CD4-positive, alpha-beta T cell treated with Interleukin-1 beta for 1 hour (primary cell): ENCODE measurements at places on chromosomes 2 and 18.

GRCh38 chr2:152395572-152395971 is 60.6 kb downstream of the FMNL2 start:
- no peak for DNase-seq

- no peak for DNase-seq
These were observed 200.2 kb downstream of the ANKRD30B start for GRCh38 chr18:14948163-14948540.

DNA sequence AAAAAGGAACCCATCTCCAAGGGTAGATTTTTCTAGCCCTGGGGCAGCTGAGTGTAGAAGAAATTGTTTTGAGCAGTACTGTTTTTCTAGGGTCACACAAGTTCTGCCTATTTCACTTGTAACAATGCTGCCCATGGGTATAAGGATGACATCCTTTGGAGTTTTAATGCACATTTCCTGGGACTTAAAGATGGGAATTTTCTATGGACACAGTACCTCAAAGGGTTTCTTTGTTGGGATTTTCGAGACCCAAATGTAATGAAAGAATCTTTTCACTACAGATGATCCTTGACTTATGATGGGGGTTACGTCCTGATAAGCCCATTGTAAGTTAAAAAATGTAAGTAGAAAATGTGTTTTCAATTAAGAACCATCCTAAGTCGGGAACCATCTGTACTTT is 31.8 kb downstream of the CDC42EP3 start:
- DNase-seq, result no peak

GRCh38 chr2:47916412-47916811 is 10.1 kb upstream of the FBXO11 start:
- DNase-seq, result no peak

- no peak for DNase-seq
These were observed 35.6 kb upstream of the FOSL2 start for GRCh38 chr2:28357055-28357454.

DNA sequence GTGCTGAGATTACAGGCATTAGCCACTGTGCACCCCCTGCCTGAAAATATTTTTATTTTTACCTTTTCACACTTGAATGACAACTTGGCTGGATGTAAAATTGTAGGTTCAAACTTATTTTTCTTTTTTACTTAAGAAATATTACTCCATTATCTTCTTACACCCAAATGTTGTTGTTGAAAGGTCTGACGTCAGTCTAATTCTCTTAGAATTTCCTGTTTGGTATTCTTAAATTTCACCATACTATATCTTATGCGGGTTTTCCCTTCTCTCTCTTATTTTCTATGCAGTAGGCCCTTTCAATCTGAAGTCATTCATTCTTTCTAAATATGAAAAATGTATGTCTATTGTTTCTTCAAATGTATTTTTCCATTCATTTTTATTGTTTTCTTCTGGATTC is 29.1 kb upstream of the RAB11FIP5 start:
- no peak for DNase-seq

DNA sequence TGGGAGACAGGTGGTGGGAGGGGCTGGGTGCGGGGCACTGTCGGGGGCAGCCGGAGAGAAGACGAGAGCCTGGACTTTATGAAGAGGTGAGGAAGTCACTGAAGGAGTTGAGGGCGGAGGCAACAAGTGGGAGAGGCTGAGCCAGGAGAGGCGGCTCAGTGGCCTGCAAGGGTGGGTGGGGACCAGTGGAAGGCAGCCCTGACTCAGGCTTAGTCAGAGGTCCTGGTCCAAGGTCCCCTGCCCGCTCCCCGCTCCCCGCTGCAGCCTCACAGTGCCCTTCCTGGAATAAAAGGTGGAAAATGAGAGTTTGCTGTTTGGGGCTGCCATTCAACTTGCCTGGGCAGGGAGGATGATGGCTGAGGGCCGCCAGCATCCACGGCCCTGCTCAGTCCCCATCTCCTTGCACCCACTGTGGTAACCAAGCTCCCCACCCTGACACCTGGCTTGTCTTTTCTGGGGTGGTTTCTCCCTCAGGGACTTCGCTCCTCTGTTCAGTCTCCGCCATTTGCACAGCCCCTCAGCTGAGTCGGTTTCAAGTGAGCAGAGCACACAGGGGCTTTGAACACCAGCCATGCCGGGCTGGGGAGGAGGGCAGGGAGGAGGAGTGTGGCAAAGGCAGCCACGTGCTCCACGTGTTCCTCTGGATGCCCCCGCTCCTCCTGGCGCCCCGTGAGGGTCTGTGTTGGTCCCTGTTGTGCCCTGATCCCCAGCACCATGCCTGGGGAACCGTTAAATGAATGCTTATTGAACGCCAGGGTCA is 13.7 kb upstream of the RALB start:
- DNase-seq, result no peak

- DNase-seq, result no peak
These were observed 70.1 kb downstream of the QPCT start for GRCh38 chr2:37414470-37414949.

DNA sequence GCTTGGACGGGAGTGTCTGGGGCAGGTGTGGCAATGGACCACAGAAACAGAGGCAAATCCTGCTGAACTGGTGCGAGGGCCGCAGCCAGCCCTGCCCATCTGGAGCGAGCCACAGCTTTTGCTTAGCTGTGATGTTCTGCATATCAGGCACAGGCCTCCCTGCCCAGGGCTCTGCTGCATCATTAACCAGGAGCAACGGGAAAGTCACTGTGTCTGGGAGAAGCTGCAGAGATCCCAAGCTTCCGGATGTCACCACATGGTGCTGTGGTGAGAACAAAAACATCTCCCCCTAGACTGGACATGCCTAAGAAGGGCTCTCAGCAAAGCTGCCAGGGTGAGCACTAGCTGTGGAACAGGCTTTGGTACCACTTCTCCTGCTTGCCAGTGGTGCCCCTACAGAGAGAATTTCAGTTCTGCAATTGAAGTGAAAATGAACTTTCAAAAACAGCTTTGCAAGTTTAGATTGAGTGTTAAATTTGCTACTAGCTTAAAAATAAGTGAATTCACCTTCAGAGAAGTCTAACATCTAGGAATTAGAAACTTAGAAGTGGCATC is 172.9 kb upstream of the MYT1L start:
- DNase-seq, result no peak

DNA sequence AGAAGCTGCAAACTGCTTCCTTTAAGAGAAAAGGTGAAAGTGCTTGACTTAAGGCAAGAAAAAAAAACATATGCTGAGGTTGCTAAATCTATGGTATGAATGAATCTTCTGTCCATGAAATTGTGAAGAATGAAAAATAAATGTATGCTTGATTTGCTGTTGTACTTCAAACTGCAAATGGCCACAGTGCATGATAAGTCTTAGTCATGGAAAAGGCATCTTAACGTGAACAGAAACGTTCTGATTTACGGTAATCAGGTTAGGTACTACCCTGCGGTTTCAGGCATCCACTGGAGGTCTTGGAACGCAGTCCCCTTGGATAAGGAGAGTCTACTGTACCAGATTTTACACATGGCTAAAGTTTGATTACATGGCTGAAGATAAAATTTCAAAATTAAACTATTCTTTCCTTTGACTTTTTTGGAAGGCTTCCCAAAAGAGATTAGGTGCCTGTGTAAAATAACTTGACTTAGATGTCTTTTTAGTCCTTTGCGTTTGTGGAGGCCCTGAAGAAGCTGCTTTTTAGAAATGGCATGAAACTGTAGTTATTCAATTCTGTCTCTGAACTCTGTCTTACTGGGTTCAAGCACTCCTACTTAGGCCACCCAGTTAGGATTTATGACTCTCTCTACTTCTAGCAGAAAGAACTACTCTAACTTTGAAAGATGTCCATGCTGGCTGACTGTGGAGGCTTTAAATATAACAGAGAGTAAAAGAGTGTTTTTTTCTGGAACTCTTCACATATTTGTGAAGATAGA is 35.9 kb upstream of the SCN9A start:
- DNase-seq, result no peak

- no peak for DNase-seq
These were observed 176.8 kb downstream of the ZEB2 start for GRCh38 chr2:144343145-144343544.

DNA sequence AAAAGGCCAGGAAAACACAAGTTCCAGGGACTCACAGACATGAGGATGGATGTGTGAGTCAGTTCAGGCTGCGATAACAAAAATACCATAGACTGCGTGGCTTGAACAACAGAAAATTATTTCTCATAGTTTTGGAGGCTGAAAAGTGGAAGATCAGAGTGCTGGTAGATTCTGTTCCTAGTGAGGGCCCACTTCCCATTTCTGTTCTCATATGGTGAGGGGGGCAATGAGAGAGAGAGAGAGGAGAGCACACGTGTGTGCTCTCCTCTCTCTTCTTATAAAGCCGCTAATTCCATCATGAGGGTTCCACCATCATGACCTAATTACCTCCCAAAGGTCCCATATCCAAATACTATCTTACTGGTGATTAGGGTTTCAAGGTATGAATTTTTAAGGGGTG is 23.0 kb downstream of the KLHL14 start:
- no peak for DNase-seq

- DNase-seq, result no peak
These were observed 25.4 kb downstream of the SMC6 start for GRCh38 chr2:17728210-17728609.

- DNase-seq, result no peak
These were observed 46.8 kb downstream of the RPIA start for GRCh38 chr2:88738271-88738670.

DNA sequence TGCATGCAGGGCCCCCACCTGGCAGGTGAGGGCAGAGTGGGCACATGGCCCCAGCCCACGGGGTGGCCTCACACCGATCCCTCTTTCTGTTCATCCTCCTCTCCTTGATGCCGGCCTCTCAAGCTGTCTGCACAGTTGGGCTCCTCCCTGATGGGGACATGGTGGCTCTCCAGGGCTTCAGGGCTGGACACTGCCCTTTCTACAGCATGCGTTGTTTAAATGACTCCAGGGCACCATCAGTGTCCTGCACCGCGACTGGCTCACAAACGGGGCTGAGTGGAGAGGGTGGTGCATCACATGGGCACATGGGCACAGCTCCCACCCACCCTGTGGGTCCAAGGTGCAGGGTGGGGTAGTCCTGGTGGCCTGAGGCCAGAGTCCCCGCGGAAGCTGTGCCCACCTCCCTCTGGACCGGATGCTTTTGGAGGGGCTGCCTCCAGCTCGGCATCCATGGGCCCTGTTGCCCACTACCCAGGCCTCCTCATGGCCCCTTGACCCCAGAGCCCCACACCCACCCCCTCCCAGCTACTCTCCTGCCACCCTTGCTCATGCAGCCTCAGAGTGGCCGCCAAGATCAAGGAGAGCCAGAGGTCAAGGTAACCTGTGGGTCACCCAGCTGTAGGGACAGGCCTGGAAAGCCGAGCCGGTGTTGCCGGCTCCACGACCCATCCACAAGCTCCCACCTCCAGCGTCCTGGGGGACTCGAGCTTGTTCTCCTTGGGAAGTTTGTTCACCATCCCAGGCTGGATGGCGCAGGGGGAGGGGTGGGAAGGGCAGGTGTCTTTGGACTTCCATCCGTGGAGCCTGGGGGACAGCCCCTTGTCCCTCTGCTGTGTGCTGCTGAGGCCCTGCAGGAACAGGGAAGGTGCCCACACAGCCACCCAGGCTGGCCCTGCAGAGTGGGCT is 12.3 kb upstream of the SNED1 start:
- DNase-seq, result no peak

GRCh38 chr2:144003460-144004075 is 516.4 kb downstream of the ZEB2 start:
- no peak for DNase-seq

- no peak for DNase-seq
These were observed 356.3 kb upstream of the SETBP1 start for GRCh38 chr18:44324361-44324760.

- no peak for DNase-seq
These were observed 77.5 kb upstream of the TCF4 start for GRCh38 chr18:55665506-55665905.

- DNase-seq, result no peak
These were observed 872 bp downstream of the ASB1 start for GRCh38 chr2:238427435-238428162.

- DNase-seq, result no peak
These were observed 38.8 kb upstream of the PSME4 start for GRCh38 chr2:54009549-54009948.

- DNase-seq, result no peak
These were observed 499.8 kb downstream of the SUCLG1 start for GRCh38 chr2:83959266-83959665.

DNA sequence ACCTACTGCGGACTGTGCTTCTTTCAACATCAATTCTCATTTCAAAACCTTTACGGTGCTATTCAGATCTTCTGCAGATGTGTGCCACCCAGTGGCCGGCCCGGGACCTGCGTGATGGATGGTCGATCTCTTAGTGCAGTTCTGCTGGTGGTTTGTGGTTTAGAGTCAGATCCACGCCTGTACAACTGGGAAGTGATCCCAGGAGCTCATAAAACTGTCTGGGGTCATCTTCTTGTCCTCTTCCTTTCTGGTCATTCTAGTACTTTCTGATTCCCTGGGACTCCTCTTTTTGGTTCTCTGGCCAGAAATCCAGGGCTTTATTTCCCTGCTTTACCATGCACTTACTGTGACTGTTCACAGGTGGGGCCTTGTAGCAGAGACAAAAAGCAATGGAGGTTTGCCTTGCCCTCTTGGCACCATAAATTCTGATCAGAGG is 15.8 kb upstream of the SELENOI start:
- peak; percentile 77 for DNase-seq

DNA sequence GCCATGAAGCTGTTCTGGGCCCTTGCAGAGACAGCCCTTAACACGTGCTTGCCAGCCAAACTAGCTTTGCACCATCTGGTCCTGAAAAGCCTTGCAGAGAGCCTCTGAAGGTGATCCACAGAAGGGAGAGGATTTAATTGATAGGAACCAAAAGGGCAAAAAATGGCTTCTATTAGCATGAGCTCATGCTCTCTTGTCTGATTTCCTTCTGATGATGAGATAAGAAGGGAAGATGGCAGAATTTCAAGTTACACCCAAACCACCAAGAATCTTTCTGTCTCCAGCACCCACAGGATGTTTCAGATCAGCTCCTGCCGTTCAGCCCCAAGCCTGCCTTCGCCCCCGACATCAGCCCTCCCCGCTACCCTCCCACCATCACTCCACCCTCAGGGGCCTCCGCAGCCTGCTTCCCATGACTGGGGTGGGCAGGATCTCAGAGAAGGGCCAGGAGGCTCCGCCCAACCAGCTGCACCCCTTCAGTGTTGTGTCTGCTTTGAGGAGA is 23.4 kb upstream of the GLI2 start:
- DNase-seq, result no peak

GRCh38 chr2:172230332-172230888 is 127.7 kb upstream of the DLX2 start:
- no peak for DNase-seq

DNA sequence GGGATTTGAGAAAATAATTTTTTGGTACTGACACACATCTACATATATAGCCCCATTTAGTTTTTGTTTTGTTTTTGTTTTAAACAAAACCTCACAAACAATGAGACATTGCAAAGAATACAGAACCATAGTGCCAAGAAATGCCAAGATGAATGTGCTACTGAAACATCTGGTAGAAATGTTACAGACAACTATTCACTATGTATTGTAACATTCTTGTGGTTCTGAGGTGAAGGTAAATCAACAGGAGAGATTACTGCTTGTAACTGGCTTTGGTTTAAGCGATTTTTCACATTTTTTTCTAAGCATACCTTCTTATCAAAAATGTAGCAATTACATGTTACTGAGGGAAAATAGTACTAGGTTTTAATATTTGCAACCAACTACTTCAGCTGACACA is 281.3 kb downstream of the ZNF804A start:
- no peak for DNase-seq

- no peak for DNase-seq
These were observed 259.6 kb downstream of the HDAC4 start for GRCh38 chr2:239141021-239141760.

GRCh38 chr2:96116424-96116878 is at the start of gene ADRA2B:
Gene ADRA2B, minus strand, starts transcription at chr2:96116571. Its CDS starts 422 bp downstream, at chr2:96116149.
- DNase-seq, result peak; percentile 78

GRCh38 chr18:78818961-78819360 is 160.7 kb upstream of the SALL3 start:
- DNase-seq, result no peak

- DNase-seq, result no peak
These were observed 68.8 kb downstream of the SLC66A2 start for GRCh38 chr18:79882522-79883241.
